ENCODE measurements at places on chromosomes 1 and 21.

GRCh38 chr21:32108566-32108965, 170.3 kb downstream of the MIS18A start:
- no peak for DNase-seq

DNA sequence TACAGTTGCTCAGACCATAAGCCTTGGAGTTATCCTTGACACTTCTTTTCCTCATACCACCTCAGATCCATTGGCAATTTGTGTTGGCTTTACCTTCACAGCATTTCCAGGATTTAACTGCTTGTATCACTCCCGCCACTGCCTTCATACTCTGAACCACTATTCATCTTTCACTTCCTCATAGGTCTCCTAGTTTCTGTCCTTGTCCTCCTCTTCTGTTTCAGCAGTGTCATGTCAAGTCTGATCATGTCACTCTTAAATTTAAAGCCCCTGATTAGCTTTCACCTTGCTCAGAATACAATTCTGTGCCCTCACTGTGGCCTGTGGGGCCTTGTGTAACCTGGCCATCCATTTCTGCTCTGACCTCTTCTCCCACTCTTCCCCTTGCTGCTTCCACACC, 34.7 kb upstream of the C1orf115 start:
- DNase-seq: no peak

- DNase-seq: no peak
Observed at GRCh38 chr1:180456191-180456590, 46.2 kb downstream of the ACBD6 start.

GRCh38 chr1:168863772-168864171, 134.8 kb upstream of the DPT start:
- no peak for DNase-seq

DNA sequence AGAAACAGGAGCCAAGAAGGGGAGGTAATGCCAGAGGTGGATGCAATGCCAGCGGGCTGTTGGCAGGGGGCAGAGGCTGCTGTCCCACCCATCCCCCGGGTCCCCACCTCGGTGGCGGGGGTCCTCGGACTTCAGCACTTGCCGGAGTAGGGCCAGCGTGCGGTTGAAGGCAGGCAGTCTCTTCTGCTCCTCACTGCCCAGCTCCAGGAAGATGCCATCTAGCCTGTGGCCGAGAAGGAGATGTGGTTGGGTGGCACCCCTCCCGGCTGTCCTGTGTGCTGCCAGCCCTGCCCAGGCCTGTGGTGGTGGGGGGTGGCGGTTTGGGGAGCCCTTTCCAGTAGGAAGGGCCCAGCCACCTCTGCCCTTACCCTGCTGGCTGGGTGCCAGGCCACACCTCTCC, 13.5 kb downstream of the TTC22 start:
- DNase-seq: no peak

DNA sequence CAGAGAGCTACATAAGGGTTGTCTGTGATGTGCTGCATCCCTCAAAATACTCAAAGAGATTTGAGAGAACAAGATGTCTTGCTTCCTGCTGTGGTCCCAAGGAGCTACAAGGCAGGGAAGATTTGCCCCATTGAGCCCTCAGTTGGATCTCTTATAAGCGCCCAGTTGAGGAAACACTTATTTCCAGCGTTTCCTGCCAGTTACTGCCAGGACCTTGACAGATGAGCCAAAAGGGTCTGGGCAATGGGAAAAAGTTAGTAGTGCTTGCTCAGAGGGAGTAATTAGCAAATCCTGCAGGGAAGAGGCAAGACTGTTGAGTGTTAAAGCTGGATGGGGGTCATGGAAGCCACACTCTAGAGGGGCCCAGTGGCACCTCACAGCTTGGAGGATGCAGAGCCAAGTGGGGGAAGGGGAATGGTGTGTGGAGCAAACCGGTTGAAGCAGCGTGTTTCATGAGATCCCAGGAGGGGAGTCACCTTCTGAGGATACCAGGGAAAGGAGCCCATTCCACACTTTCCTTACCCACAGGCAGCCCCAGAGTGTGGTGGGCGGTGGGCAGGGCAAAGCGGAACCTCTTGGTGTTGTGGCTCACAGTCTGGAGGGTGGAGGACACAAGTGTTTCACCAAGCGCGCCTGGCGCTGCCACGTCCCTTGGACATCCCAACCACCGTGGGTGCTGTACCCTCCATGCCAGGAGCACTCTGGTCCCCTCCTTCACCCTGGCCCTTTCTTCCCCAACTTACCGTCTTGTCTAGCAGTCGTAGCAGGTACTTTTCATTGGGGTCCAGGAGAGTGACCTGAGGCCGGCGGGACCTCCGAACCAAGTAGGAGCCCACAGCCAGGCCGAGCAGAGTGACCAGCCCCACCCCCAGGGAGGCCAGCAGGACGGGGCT, 805 bp downstream of the CYB5R1 start:
- no peak for DNase-seq

GRCh38 chr21:43370091-43370658, 56.8 kb downstream of the SIK1 start:
- no peak for DNase-seq

All from activated naive CD4-positive, alpha-beta T cell treated with Interleukin-2 at 50 U/mL for 16 hours (primary cell).